ENCODE measurements at places on chromosomes 4 and X.

- DNase-seq: no peak
Measured at GRCh38 chr4:105556206-105556605, 3.8 kb downstream of the ARHGEF38 start.

- no peak for DNase-seq
Measured at GRCh38 chrX:103183912-103184311, 31.0 kb upstream of the BEX4 start.

- DNase-seq: no peak
Measured at GRCh38 chrX:50327235-50327634, 122.7 kb downstream of the CCNB3 start.

DNA sequence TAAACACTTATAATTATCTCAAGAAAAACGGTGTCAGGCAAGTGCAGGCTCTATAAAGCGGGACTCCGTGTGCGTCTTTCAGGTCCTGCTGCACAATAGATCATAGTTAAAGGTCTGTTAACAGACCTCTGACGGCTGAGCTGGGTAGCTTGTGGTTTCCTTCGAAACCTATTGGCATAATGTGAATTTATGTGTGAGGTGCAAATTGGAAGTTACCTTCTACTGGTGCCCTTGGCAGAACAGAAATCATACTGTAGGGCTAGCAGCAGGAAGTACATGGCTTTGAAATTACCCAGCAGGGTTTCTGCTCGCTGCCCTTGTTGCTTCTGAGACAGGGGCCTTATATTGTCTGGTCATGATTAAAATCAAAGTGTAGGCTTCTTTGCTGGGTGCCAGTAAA is 216.4 kb upstream of the HAND2 start:
- DNase-seq: no peak

GRCh38 chr4:23220911-23221310 is 528.2 kb downstream of the GBA3 start:
- no peak for DNase-seq

- DNase-seq: no peak
Measured at GRCh38 chrX:53125506-53125905, 31.6 kb downstream of the KANTR start.

DNA sequence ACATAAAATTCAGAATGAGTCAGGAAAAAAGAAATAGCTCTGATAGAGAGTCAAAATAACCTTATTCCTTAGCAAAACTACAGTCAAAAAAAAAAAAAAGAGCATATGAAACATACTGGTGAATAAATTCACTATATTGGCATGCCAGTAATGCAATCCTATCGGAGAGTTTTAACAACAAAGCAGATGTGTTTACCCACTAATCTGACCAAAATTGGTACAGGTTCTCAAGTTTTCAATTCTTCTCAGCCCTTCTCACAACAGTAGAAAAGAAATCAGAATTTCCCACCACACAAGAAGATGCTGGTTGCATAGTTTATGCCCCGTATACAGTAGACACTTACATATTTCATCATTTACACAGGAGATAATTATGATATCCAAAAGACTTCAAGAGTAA is 59.4 kb downstream of the LCORL start:
- no peak for DNase-seq

DNA sequence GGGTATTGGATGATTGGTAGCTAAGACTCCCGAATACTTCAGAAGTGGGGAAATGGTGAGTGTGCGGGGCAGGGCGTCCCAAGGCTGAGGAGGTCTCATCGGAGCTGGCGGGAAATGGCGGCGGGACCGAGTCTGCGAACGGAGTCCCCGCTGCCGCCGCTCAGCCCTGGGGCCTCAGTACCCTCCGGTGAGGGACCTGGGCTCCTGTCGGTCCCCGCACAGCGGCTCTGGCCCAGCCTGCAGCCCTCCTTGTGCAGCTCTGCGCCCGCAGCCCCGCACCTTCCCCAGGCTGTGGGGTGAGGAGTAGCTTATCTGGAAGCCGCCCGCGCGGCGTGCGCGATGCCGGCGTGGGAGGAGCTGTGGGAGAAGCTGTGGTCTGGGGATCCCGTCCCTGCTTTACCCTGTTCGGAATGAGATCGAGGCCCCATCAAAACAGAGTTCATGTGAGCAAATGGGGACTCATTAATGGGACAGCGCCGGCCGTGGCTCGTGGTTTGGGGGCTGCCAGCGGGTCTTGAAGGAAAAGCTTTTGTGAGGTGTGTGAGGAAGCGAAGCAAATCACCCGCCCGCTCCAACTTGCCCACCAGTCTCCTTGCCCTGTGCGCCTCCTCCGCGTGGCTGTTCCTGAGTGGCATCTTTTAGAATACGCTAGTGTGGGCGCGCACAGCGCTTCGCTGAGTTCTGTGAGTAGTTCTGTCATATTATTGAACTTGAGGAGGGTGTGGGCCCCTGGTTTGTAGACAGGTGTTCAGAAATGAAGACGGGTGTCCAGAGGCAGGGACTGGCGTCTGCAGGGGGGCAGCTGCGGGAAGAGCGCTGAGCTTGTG is 531 bp downstream of the ZNF141 start:
- DNase-seq: peak; percentile 29

- DNase-seq: no peak
Measured at GRCh38 chrX:94041881-94042280, 367.9 kb downstream of the FAM133A start.

DNA sequence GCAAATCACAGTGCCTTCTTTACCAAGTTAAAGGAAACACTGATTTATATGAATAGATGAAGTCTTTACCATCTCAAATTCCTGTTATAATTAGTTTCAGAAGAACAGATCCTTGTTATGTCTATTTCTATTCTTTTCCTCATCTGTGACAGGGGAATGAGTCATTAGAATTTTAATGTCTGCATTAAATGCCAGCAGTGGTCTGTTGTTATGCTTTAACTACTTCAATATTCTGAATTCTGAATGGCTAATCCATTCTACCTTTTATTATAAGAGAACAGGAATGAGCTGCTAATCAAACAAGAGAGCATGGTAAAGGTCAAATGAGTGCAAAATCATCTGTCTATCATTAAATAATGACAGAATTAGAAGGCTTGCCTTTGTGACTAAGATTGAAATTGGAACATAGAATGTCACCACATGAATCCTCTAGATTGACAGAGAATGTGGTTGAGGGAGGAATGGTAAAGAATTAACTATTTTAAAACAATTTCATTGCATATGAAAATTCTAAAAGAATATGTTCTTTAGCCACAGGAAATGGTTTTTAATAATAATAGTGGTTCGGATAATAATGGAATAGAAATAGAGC is 935.5 kb downstream of the ADGRL3 start:
- DNase-seq: no peak

DNA sequence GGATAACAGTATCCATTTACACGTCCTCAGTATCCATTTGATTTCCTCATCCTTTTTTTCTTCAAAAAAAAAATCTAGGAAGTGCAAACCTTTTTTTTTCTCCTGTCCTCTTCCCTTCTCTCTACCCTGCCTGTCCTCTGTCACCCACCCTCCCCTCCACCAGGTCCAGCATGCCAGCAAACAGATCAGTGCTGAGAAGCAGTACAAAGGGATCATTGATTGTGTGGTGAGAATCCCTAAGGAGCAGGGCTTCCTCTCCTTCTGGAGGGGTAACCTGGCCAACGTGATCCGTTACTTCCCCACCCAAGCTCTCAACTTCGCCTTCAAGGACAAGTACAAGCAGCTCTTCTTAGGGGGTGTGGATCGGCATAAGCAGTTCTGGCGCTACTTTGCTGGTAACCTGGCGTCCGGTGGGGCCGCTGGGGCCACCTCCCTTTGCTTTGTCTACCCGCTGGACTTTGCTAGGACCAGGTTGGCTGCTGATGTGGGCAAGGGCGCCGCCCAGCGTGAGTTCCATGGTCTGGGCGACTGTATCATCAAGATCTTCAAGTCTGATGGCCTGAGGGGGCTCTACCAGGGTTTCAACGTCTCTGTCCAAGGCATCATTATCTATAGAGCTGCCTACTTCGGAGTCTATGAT is 1.7 kb downstream of the SLC25A4 start:
- DNase-seq: no peak

DNA sequence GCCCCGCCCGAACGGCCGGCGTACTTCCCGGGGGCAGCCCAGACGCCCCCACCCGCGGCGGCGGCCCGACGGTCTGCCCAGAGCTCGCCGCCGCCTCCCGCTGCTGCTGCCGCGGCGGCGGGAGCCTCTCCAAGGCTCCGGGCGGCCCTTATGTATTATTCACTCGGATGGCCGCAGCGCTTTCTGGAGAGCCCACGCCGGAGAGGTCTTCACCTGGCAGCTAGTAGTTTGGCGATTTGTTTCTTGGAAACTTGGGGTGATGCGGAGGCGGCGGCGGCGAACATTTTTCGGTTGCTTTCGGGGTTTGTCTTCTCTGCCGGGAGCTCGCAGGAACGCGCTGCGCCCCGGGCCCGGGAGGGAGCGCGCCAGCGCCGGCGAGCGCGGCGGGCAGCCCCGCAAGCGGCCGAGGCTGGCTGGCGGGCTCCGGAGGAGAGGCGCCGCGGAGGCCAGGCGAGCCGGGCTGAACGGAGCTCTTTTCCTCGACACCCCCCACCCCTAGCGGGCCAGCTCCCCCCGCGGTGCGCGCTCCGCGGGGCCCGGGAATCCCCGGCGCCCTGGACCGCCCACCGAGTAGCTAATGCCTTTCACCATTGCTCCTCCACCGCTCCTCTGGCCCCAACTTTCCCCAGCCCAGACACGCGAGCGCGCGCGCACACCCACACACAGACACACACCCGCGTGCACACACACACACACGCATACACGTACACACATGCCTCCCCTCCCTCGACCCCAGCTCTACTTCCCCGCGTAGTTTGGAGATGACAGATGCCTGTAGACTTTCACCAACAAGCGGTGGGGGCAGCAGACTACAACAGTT is 113.5 kb downstream of the DHX15 start:
- DNase-seq: no peak

DNA sequence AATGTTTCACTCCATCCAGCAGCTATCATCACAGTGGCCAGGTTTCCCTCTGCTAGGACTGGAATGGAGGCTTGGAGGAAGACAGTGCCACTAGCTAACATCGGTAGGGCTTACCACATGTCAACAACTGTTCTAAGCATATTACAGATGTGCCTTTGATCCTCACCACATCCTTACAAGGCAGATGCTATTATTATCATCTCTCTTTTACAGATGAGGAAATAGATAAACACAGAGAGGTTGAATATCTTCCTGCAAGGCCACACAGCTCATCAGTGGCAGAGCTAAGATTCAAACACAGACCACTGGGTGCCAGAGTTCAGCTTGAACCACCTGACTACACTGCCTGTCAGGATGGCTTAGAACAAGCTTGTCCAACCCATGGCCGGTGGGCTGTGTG is 47.4 kb downstream of the MAMLD1 start:
- DNase-seq: no peak

DNA sequence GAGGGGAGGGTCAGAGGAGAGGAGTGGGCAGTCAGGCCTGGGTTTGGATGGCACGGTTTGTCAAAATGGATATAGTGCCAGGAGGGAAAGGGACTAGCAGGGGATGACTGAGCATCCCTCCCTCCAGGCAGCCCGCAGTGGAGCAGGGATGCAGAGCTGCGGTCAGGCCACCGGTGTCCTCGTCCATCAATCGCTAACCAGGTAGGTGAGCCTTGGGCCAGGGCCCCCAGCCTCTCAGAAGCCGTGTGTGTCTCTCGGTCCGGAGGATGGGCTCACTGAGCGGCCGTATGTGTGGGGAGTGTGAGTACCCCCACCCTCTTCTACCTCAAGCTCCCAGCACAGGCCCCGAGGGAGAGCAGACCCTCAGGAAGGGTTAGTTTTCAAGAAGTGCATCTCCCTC is 538 bp upstream of the CYTL1 start:
- DNase-seq: no peak

GRCh38 chr4:20925176-20925575 is 224.9 kb downstream of the PACRGL start:
- DNase-seq: no peak

DNA sequence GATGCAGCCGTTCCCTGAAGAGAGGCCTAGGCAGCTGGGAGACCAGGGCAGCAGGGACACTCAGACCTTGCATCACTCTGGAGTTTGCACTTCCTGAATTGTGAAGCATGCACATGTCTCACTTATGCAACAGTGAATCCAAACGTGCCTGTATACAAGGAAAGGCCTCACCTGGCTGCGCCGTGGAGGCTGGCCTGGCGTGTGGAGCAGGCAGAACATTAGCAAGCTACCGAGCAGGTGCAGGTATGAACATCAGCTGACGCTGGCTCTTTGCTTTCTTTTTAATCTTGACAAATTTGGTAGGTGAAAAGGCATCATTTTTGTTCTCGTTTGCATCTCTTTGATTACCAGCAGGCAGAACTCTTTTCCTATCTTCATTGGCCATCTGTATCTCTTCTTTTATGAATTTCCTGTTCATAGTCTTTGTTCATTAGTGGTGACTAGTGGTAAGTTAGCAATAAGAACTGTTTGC is 37.1 kb upstream of the IRAK1 start:
- DNase-seq: no peak

- DNase-seq: no peak
Measured at GRCh38 chr4:36241771-36242170, 2.5 kb downstream of the ARAP2 start.

GRCh38 chrX:86237482-86237881 is 89.2 kb downstream of the DACH2 start:
- DNase-seq: no peak

DNA sequence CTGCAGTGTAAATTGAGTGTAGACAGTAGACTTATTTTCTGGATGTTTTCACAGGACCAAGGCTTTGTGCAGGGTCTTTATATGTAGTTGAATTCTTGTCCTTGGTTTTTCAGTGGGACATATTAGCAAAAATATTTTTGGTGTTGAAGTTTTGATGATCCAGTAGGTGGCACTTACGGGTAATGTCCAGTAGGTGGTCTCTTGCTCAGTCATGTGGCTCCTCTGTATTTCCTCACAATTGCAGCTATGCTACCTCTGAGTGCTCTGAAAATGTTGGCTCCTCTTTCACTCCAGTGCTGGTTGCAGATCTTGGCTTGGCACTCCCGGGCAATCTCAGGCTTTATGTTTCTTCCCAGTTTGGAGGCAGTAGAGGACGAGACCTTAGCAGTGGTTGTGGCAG is 419.8 kb upstream of the AMOT start:
- DNase-seq: no peak

DNA sequence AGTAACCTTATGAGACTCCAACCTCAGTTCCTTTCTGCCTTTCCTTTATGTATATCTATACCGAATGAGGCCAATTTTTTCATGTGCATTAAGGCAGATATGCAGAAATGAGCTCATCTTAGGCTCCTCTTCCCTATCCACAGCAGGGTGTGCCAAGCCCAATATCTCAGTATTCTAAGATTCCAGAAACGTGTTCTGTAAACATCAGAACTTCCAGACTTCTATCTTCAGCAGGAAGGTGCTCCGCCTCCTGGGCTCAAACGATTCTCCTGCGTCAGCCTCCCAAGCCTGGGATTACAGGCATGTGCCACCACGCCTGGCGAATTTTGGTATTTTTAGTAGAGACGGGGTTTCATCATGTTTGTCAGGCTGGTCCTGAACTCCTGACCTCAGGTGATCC is 31.0 kb upstream of the CCNG2 start:
- no peak for DNase-seq

- no peak for DNase-seq
Measured at GRCh38 chr4:26736621-26737020, 124.0 kb upstream of the STIM2 start.

- DNase-seq: no peak
Measured at GRCh38 chr4:177047851-177048174, 255.1 kb upstream of the VEGFC start.

GRCh38 chr4:21790438-21791029 is 158.0 kb downstream of the KCNIP4 start:
- no peak for DNase-seq
